ENCODE measurements at places on chromosomes 13 and 19. TPM values are rescaled to one million over a fixed set of nuclear protein-coding genes. Genes with fewer than 3 reads are reported as not detected.

DNA sequence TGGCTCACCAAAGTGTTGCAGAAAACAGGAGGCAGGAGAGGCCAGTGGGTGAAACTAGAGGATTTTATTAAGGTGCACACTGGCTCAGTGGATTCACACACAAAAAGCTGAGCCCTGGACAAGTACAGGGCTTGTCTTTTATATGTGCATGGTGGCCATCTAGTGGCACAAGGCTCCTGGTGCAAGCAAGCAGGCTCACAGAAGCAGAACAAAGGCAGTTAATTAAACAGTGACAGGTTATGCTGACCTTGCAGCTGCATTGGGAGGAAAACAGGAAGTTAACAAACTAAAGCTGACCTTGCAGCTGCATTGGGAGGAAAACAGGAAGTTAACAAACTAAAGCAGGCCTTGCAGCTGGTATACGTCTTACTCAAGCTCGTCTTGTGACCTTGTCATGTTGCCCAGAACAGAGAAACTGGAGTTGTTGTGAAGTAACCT is 65.3 kb upstream of the ZNF681 start:
- DNase-seq, result no peak

Gene ATCAY
- not detected for total RNA-seq

GRCh38 chr13:28451482-28452217 is 43.3 kb downstream of the FLT1 start:
- no peak for DNase-seq

DNA sequence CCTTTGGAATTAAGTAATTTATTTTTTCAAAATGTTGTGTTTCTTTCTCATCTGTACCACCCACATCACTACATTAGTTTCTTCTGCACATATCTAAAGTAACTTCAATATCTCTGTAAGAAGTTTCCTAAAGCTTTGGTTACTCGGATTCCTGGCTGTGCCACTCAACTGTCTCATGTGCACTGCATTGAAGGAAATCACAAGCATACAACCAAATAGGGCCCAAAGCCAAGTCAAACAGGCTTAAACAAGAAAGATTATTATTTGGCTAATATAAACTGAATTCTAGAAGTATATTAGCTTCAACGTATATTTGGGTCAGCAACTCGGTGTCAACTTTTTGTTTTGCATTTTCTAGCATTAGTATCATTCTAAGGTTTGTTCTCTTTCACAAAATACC is 1647.6 kb upstream of the SPRY2 start:
- no peak for DNase-seq

Gene FFAR1
- not detected for total RNA-seq

- no peak for DNase-seq
Observed at GRCh38 chr19:31100981-31101380, 248.3 kb downstream of the TSHZ3 start.

GRCh38 chr19:2236064-2236313 is 140 bp downstream of the PLEKHJ1 start:
- no peak for DNase-seq

Gene ZNF841
- total RNA-seq, result 20.8 TPM

Gene SLC25A41
- not detected for total RNA-seq

GRCh38 chr13:59774491-59774971 is 389.2 kb downstream of the DIAPH3 start:
- DNase-seq, result no peak

Gene CEACAM7
- total RNA-seq, result not detected

DNA sequence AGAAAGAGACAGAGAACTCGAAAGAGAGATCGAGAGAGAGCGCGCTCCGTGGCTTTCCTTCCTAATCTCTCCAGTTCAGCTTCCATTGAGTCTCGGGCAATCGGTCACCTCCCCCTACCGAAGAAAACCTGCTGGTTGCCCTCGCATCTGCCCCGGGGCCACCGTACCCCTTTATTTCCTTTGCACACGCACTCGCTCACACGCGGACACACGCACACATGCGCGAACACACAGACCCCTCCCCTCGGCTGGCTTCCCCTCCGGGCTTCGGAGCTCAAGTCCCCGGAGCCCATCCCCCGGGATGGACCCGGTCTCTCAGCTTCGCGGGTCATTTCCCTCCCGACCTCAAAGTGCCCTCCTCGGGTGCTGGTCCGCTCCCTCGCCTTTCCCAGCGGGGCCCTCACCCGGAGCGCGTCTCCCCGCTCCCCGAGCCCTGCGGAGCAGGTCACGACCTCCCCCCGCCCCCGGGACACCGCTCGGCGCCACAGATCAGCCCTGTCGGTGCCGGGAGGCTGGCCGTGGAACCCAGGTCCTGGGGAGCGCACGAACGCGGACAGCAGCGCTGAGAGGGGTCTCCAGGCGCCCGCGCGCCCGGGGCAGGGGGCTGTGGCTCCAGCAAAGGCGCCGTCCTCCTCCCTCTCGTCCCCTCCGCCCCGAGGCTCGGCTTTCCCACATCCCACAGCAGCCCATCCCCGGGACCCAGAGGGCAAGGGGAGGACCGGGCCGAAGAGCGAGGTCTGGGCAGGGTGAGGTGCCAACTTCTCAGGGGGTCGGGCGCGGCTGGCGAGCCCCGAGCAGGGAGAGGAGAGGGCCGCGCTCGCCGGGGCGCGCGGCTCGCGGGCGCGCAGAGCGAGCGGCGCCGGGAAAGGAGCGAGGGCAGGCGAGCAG is 1.8 kb downstream of the DACH1 start:
- no peak for DNase-seq

GRCh38 chr19:589693-590395 is at the start of gene HCN2:
TSS of gene HCN2 (plus strand) at chr19:589881. CDS start at chr19:589946, 65 bp downstream.
- no peak for DNase-seq

DNA sequence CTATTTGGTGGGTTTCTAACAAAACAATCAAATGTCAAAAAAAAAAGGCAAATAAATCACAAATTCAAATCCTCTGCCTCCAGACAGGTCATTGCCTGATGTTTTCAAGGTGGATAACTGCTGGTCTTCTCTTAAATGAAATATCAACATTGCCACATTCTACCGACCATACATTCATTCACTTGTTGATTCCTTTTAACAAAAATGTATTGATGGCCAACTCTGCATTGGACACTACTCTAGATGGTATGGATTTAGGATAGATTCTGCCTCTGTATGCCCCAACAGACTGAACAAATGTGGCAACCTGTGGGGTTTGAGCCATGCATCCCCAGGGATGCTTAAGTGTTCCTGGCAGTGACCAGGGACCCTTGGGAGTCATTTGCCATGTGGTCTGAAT is 87.6 kb upstream of the STK24 start:
- no peak for DNase-seq

GRCh38 chr13:36549126-36549702 is 116.9 kb downstream of the CCNA1 start:
- DNase-seq, result no peak

Gene ZNF835
- total RNA-seq, result 8.1 TPM

GRCh38 chr13:109212650-109213049 is 573.7 kb downstream of the IRS2 start:
- DNase-seq, result no peak

- no peak for DNase-seq
Observed at GRCh38 chr19:35329323-35329722, 336 bp downstream of the CD22 start.

Gene RFC3
- 15.1 TPM for total RNA-seq

Gene CYP2A6
- total RNA-seq, result not detected

Gene LGALS4
- total RNA-seq, result 1.6 TPM

DNA sequence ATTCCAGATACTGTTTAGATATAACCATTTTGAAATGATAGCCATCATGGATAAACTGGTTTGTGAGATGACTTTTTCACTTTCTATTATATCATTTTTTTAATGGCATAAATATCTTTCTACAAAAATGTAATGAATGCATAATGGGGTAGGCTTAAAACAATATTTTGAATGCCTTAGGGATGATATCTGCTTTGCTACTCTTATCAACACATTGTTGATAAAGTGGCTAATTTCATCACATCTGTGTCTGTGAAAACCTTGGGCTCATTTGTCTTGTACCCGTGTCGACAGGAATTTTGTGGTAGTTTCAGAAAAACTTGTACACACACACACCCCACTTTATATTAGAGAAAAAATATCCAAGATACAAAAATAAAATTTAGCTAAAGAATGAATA is 44.1 kb downstream of the SLITRK6 start:
- no peak for DNase-seq

GRCh38 chr13:36736119-36736726 is 62.4 kb downstream of the SERTM1 start:
- DNase-seq, result no peak

Gene SYNE4
- total RNA-seq, result 0.28 TPM

DNA sequence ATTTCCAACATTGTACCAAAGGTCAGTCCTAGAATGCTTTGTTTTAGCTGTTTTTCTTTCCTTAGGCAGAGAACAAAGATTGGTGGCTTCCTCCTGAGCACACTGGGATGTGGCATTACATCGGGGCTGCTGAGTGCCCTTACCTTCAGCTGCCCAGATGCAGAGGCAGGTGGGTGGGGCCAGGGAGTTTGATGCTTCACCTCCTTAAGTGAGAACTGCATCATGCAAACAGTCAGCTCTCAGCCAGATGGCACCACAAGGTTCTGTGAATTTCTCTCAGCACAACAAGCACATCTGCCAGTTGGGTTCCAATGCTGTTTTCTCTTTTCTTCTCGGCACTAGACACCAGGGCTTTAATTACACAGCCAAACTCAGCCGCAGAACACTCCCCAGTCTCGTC is 87.4 kb upstream of the UBL3 start:
- DNase-seq, result no peak

Gene NLRP11
- total RNA-seq, result not detected

Gene LPAR6
- total RNA-seq, result 19.0 TPM

- no peak for DNase-seq
Observed at GRCh38 chr19:2982561-2982960, 5.2 kb downstream of the TLE6 start.

DNA sequence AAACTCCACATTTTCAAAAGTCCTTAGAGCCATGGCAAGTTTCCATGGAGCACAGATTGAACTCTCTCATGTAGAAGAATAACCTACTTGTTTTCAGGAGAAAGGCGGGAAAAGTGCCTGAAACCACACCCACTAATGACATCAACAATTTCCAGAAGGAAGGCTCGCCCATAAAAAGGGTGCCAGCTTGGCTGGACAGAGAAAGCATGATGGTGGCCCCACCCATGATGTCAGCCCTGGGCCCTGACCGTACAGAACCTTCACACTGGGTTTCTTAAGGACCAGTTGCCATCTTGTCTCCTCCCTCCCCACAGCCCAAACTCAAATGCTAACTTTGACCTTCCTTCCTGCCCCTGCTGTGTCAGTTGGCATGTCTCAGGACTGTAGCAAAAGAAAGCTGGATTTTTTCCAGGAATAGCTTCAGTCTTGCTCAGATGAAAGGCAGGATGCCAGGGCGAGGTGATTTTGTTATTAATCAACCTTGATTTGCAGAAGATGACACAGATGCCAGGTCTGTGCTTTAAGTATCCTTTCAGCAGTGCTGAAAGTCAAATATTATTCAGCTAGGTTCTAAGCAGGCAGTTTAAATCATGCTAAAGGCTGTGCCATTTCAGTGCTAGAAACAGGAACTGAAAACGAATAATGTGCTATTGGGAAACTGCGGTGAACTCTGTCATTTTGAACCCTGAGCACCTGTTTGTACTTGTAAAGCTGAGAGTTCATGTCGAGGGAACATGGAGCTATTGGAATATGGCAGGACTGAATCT is 89.5 kb upstream of the RFC3 start:
- DNase-seq, result no peak

Gene IGFL1
- total RNA-seq, result not detected

- no peak for DNase-seq
Observed at GRCh38 chr19:2412449-2412848, 14.9 kb downstream of the TIMM13 start.

Gene TMEM255B
- total RNA-seq, result 19.1 TPM

- DNase-seq, result no peak
Observed at GRCh38 chr13:45337803-45338202, 3.2 kb downstream of the TPT1 start.

Gene BCAM
- 40.9 TPM for total RNA-seq

Gene PSPN
- 0.82 TPM for total RNA-seq

DNA sequence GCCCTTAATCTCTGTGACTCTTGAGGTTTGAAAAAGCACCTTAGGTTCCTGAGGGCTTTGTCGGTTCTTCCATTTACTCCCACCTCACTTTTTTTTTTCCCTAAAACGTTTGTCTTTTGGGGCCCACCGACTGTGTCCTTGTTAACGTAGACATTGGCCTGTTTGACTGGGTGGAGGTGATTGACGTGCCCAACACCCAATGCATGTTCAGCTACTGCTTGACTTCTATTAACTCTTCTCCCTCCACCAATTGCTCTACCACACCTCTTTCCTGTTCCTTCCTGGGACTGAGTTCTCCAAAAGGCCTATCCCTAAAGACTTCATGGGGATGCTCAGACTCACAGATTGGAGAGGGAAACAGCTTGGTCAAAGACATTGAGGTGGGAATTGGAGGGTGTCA is 17.3 kb downstream of the CKM start:
- no peak for DNase-seq

- DNase-seq, result no peak
Observed at GRCh38 chr13:28505543-28506135, 10.7 kb upstream of the FLT1 start.

DNA sequence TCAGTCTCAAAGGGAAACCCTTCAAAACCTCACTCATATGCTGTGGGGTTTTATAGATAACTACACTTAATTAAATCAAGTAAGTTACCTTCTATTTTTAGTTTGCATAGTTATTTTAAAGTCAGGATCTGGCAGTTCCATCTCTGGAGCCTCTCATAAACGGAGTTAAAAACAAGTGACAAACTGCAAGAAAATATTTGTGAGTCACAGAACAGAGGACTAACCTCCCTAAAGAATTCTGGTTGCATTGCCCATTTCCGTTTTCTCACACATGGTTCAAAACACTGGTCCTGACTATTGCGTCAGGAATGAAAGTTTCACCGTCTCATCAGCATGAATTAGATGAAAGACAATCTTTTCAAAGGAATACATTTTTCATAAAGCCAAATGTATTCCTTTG is 10.6 kb downstream of the RXFP2 start:
- no peak for DNase-seq

DNA sequence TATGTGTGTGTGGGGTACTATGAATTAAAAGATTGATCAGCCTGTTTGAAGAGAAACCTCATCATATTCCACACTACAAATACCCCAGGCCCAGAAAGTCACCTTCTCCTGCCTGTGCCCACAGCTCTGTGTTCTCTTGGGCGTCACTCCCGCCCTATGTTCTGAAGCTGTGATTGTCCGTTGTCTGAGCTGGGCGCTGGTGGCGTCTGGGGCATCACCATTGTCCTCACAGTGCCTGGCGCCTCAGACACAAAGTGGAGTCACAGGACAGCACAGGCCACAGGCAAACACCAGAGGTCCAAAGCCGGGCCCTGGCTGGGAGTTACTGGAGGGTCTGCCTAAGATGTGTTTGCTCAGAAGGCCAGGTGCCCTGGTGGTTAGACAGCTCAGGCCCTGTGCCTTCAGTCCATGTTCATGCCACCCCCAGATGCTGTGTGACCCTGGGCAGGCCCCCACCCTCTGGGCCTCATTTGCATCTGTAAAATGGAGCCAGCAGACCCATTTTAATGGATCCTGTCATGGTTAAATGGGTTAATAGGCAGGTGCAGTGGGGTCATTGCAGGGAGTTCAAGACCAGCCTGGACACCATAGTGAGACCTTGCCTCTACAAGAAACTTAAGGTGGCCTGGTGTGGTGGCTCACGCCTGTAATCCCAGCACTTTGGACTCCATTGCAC is 34.5 kb downstream of the DNM2 start:
- no peak for DNase-seq

GRCh38 chr13:72728290-72728605 is 525 bp downstream of the BORA start:
- DNase-seq, result no peak

GRCh38 chr13:52903320-52903719 is 54.9 kb upstream of the PCDH8 start:
- no peak for DNase-seq

All from omental fat pad (tissue), 4 donors.